ENCODE measurements at places on chromosomes 16 and 17.

GRCh38 chr17:82820278-82821251, 19.3 kb downstream of the ZNF750 start:
- no peak for DNase-seq

DNA sequence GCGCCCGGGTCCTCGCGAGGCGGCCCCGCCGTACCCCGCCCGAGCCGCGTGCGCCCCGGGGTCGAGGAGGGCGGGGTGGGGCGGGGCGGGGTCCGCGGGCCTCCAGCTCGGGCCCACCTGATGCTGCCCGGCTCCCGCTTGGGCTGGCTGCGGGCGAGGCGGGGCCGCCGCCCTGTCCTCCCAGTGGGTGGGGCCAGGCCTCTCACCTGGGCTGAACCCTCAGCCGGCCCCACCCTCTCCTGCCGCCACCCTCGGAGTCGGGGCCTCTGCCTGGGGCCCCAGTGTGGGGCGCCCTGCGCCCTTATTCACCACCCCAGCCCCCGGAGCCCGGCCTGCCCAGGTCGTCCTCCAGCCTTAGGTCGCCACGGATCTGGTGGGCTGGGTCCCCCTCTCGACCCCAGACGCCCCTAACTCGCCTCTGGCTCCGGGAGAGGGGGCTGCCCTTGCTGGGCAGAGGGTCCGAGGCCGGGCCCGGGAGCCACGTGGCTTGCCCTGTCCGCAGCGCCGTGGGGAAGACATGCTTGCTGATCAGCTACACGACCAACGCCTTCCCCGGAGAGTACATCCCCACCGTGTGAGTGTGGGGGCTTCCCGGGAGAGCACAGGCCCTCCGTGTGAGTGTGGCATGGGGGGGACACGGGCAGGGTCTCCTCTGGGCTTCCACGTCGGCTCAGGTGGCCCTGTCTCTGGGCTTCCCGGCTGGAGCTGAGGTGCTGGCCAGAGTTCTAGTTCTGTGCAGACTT, 578 bp downstream of the RAC3 start:
- DNase-seq = no peak

DNA sequence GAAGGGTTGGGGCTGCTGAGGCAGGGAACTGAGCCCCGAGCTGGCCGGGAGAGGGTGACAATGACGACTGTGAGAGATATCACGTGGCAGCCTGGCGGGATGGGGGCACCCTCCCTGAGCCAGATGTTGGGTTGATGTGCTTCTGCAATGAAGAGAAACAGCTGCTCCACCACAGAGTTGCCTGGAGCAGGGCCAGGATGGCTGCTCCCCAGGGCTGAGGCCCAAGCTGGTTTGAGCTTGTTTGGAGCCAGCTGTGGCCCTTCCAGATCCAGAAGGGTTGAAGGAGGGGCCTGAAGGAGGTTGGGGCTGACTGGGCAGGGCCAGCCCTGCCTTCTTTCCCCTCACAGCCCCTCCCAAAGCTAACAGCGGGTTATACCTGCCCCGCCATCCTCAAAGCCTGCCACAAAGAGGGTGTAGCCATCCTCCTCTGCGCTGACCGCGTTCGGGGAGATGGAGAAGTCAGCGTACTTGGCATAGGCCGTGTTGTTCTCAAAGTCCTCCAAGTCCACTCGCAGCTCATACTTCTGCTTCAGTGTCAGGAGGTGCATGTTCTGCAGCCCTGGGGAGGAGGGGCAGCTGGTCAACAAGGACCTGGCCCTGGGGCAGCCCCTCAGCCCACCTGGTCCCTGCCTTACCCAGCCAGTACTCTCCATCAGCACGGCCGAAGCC, 2.1 kb downstream of the MFAP4 start:
- DNase-seq = peak; percentile 83

DNA sequence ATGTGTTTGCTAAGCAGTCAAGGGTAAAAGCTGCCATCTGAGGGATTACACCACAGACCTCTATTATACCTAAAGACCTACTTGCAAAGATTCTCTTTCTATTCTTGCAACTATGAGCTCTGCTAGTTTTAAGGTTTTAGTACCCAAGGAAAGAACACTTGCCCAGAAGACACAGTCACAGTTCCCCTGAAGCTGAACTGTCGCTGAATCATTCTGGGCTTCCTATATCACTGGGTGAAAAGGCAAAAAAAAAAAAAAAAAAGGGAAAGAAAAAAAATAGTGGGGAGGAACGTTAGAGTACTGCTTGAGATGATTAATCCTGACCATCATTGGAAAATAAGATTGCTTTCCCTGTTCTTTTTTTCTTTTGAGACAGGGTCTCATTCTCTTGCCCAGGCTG, 37.9 kb downstream of the LYRM1 start:
- peak; percentile 86 for DNase-seq

DNA sequence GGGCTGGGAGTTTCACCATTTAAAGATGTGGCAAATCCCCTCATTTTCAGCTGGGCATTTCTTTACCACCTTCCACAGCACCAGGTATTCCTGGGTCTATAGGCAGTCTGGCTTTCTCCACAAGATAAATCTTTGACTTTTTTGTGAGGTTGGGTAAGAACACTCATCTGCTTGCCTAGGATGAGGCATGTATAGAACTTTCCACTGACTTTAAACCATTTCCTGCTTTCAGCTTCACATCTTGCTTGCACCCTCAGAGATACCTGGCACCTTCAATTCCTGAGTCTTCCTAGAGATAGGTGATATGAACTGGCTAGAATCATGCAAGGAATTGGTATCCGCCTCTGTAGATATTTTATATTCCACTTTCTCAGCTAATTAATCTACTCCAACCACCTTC, 27.9 kb downstream of the SMURF2 start:
- DNase-seq = no peak

DNA sequence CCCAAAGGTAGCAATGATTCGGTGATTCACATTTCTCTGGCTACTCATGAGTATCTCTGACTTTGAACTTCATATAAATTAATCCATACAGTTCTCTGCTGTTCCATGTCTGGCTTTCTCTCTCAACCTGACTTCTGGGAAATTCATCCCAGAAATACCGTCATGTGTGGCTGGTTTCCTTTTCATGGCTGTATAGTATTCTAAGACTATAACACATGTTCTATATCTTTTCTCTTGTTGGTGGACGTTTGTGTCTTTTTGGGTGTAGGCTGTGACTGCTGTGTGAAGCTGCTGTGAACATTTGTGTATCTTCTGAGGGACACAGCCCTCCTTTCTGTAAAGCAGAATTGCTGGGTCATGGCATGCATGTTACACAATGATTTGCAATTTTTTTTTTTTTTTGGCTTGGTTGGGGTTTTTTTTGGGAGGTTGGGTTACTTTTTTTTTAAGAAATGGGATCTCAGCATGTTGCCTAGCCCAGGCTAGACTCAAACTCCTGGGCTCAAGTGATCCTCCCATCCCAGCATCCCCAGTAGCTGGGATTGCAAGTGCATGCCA, 6.3 kb downstream of the TTYH2 start:
- no peak for DNase-seq

- no peak for DNase-seq
These were observed 1.9 kb upstream of the NFE2L1 start for GRCh38 chr17:48046296-48046695.

DNA sequence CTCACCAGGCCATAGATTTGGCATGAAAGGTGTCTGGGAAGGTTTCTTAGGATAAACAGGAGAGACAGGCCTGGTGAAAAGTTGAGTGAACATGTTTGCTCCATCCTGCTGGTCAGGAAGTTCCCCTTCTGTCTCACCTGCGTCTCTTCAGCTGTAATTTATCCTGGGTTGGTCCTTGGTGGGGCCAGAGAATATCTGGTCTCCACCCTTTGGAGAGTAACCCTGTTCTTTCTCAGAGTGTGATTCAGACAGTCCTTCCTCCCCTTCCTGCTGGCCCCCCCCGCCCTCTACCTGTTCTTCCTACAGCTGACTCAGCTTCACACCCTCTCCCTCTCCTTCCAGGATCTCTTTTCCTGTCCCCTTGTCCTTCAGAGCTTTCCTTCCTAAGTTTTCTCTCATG, 17.1 kb downstream of the MINK1 start:
- no peak for DNase-seq

- DNase-seq = no peak
These were observed 14.1 kb downstream of the C17orf58 start for GRCh38 chr17:67982034-67982640.

GRCh38 chr17:2455956-2456355, 55.1 kb upstream of the MNT start:
- no peak for DNase-seq

DNA sequence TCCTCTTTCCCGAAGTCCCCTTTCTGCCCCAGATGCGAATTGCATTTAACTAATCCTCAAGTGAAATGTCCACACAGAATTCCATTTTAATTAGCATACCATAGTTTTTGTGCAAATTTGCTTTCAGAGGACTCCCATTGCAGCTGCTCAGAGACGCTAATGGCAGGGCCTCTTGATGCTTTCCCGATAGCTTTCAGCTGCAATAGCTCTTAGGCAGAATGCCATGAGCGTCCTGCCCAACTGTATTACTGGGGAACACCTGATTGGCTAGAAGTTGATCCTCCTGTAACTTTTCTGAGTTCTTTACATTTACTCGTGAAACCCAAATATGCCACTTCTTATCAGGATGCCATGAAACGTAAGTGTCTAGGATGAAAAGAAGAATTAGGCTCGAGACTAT, 203.0 kb downstream of the UTP18 start:
- no peak for DNase-seq

- no peak for DNase-seq
These were observed 378.8 kb upstream of the TNRC6C start for GRCh38 chr17:77579682-77580081.

DNA sequence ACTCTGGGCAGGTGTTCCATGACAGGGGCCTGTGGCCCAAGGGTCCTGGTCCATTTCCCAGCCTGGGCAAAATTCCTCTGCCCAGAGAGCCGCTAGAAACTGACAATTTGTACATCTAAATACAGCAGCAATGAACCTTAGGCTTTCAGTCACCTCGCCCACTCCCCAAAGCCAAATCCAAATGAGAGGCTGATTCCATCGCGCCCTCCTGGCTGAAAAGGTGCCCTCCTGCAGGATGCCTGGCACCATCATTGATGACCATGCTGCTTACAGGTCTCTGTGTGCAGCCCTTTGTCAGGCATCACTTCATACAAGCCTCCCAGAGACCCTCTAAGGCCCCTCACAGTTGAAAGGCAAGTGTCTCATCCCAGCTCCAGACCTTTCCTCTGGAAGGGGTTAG, 114.7 kb downstream of the C16orf78 start:
- DNase-seq = peak; percentile 49

DNA sequence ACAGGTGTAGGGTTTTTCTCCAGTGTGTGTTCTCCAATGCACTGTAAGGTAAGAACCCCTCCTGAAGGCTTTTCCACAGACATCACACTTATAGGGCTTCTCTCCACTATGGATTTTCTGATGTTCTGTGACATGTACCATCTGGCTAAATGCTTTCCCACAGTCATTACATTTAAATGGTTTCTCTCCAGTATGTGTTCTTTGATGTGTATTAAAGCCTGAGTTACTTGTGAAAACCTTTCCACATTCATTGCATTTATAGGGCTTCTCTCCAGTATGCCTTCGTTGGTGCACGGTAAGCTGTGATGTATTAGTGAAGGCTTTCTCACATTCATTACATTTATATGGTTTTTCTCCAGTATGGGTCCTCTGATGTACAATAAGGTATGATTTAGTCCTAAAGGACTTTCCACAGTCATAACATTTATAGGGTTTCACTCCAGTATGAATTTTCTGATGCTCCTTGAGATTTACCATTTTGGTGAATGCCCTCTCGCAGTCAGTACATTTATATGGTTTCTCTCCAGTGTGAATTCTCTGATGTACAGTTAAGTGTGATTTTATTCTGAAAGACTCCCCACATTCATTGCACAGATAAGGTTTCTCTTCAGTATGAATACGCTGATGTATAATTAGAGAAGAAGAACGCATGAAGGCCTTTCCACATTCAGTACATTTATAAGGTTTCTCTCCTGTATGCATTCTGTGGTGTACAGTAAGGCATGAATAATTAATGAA, 30.9 kb downstream of the ZNF624 start:
- DNase-seq = no peak

DNA sequence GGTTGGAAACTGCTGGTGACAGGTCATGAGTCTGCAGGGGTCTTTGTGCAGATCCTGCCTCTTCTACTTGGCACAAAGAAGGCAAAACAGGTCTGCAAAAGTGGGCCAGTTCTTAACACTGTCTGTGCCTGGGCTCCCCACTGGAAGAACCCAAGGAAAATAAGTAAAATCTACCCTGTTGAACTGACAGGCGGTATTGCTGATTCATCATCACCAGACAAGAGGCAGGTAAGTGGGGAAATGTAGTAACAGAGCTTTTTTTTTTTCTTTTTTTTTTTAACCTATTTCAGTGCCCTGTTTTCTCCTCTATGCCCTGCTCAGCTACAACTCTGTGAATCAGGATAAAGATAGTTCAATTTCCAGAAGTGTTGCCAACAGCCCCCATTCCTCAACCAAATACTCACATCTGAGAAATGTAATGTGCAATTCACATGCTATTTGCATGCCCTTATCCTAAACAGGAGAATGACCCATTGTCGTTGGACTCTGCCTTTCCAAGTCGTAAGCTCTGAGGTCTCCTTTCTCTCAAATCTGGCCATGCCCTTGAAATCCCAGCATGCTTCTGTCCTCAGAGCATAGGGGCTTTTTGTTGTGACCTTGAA, 237.0 kb downstream of the SOX9 start:
- DNase-seq = no peak

GRCh38 chr17:47882695-47883588, 13.1 kb upstream of the SP2 start:
- DNase-seq = no peak

GRCh38 chr16:19524356-19524615, 544 bp downstream of the CCP110 start:
- peak; percentile 71 for DNase-seq

- DNase-seq = no peak
These were observed 14.5 kb upstream of the TNFRSF13B start for GRCh38 chr17:16986391-16986790.

DNA sequence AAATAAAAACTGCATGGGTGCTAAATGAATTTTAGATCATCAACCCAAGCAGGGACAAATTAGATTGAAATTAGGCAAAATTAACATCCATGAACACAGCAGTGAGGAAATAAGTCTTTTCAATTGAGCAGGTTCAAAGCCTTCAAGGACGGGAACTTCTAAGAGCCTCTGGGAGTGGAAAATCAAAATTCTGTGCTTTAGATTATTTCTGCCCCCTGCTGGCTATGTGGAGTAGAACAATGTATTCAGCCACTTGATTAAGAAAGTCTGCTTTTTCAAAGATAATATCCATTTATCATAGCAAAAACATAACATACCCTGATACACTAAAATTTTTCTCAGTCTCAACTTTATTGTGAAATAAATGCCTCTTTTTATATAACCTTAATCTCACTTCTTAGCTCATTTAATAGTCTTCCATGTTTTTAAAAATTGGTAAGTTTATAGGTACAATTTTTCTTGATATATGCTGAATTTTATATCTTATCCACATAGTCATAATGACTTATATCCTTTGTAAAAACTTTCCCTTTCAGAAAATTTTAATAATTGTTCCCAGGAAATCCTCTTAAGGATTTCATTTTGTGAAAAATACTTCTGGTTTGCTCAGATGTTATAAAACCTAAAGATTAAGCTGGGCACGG, 28.1 kb upstream of the NOL11 start:
- peak; percentile 84 for DNase-seq

- DNase-seq = peak; percentile 41
These were observed 288.7 kb downstream of the SOX9 start for GRCh38 chr17:72409405-72410002.
